SK-N-SH (cell line): ENCODE measurements at places on chromosomes 1 and 21. TPM values are rescaled to one million over a fixed set of nuclear protein-coding genes. Genes with fewer than 3 reads are reported as not detected.

DNA sequence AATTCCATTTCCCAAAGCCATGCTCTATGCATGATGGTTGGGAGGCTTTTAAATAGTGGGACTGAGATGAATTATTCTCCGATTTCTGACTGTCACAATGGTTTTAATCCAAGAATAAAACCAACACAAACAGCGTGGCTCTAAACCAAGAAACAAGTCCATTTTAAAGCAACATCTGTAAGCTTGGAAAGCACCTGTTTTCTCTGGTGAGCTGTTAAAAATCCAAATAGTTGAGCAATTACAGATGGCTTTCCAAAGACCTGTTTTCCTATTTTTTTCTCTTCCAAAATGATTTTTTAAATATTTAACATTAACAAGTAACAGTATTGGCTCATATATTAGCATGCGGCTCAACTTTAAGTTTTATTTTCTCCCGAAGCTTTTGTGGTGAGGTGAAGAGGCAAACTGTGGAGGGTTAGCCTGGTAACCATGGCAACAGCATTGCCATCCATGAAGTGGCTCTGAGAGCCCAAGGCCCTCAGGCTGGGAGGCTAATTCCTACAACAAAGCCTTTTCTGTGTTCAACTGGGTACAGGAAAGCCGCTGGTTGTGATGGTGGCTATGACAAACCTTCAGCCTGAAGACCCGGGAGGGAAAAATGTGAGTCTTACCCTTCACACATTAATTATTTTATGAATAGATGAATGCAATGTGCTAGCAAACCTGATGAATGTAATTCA is 56.7 kb upstream of the B3GALT5 start:
- peak; percentile 53 for DNase-seq

- no peak for DNase-seq
These were observed 55.2 kb downstream of the LHX9 start for GRCh38 chr1:197972406-197972805.

DNA sequence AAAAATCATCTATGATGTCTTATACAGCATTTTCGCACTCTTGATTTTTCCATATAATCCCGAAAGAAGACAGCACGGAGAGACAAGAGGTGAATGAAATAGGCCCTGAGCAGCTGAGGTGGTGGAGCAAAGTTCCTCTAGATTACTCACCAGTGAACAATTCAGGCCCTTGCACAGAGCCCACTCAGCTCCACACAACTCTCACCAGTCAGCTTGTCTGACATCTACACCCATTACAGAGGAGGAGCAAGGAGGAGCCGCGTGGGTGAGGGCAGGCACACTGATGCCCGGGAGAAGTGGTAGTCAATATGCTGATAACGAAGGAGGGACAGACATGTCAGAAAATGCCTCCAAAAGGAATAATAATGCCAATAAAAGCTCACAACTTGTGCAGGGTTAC is 59.9 kb downstream of the DNM3 start:
- no peak for DNase-seq

DNA sequence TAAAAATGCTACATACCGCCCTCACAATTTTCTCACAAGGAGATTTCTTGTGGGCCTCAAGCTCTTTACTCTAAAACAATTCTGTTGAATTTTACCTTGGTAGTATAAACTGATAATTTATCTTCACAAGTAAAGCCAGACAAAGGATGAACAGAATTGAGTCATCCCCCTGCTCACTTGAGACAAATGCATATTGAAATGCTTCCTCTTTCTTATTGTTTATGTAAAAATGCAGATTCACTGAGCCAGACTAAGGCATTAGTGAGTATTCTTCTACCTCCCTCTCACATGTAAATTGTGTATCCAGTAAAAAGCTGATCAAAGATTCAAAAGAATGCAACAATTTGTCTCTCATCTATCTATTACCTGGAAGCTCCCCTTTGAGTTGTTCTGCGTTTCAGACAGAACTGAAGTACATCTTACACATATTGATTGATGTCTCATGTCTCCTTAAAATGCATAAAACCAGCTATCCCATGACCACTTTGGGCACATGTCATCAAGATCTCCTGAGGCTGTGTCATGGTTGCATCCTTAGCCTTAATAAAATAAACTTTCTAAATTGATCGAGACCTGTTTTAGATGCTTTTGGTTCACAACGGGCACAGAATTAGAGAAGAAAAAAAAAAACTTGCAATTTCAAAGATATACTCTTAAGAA is 743.1 kb upstream of the B3GALT2 start:
- DNase-seq = no peak

GRCh38 chr1:232300466-232300865 is 329.5 kb downstream of the SIPA1L2 start:
- DNase-seq = no peak

- DNase-seq = no peak
These were observed 53.9 kb downstream of the CASQ2 start for GRCh38 chr1:115714572-115715141.

DNA sequence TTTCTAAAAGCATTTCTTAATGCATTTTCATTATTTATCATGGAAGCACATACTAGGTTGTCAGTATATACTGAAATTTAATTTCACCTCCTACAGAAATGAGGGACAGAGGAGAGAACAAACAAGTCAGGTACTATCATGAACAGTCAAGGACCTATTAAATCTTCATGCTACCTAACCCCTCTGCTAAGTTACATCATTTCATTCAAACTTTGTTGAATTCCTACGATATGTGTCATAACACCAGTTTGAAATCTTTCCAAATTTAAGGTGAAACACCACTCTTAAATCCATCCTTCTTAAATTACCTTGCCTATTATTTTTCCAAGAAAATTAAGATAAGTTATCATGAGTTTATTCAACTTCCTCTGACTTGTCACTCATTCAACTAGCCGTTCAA is 78.9 kb downstream of the DENND1B start:
- no peak for DNase-seq

The S100A14 gene
- polyA plus RNA-seq = 0.15 TPM in 1 of 2 replicates, not detected in the other
